ENCODE measurements at places on chromosomes 2 and 18.

DNA sequence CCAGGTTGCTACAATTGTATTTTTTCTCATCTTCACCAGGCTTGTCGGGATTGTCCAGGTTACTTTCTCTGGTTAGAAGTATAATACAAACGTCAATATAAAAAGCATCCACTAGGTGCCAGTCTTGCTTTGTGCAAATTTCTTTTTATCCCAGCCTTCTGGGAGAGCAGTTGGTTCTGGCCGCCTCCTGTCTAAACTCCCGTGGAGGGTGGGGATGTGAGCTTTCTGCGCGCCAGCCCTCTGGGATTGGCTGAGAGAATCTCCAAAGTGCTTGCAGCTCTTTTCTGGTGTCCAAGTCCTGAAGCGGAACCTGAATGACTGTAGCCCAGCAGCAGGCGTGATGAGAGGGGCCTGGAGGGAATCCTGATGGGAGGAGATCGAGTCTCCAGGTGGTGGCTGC is 22.4 kb upstream of the TOGARAM2 start:
- DNase-seq, result peak; percentile 37

- no peak for DNase-seq
Measured at GRCh38 chr2:70887550-70888246, 48.0 kb upstream of the ATP6V1B1 start.

DNA sequence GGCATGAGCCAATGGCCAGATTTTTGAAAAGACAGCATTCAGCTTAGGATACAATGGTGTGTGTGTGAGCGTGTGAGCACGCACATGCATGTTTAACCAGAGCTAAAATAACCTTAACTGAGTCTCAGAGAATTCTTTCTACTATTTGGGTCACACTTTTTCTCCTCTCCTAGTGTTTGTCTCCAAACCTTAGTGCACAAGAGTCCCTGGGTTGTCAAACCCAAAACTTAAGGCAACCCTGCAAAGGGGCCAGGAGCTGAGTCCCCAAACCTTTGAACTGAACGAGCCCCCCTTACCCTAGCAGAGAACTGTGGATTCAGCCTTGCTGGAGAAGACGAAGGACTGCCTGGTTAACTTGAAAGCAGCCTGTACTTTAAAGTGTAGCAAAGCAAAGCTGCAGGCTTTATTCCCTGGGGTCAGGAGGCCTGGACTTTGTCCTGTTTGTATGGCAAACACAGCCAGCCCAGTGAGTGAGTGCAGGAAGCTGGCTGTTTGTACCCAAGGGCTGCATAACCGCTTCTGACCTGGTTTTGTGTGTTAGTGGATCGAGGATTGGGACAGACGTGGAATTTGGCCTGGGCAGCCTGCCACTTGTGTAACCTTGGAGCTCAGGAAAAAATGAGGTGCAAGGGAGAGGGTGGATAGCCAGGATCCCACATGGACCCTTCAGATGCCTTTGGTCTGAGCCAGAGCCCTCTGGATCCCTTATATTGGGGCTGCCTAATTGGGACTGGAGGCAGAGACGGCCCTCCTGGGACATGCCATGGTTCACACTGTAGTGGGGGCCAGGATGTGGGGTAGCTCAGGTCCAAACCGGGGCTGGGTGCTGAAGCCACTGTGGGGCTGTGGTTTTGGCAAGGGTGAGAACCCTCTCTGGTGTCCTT is 6.4 kb upstream of the PSMD1 start:
- no peak for DNase-seq

DNA sequence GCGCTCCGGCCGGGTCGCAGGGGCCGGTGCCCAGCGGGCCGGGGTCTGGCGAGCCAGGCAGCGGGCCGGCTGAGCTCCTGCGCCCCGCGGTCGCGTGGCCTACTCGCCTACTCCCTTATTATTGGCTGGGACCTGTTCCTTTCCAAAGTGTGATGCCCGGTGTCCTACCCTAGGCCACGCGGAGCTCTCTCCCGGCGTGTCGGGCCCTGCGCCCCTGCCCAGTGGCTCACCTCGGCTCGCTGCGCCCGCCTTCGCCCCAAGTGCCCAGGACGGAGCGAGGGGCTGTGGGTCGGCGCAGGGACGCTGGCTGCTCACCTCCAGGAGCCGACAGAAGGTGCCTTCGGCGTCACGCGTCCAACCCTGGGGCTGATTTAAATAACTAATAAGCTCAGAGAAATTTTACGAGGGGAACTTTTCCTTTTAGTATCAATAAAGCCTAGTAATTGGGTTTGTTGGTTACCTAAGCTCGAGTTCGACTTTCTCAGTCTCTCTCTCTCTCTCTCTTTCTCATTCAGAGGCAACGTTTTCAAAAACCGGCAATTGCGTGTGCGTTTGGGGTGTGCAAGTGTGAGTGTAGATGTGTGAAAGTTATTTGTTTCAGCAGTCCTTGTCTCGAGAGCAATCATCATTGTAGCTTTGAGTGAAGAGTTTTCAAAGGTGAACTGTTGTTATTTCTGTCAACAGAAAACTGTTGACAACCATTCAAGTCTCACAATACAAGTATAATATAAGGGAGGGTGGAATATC is 7.0 kb upstream of the SATB2 start:
- DNase-seq, result no peak

DNA sequence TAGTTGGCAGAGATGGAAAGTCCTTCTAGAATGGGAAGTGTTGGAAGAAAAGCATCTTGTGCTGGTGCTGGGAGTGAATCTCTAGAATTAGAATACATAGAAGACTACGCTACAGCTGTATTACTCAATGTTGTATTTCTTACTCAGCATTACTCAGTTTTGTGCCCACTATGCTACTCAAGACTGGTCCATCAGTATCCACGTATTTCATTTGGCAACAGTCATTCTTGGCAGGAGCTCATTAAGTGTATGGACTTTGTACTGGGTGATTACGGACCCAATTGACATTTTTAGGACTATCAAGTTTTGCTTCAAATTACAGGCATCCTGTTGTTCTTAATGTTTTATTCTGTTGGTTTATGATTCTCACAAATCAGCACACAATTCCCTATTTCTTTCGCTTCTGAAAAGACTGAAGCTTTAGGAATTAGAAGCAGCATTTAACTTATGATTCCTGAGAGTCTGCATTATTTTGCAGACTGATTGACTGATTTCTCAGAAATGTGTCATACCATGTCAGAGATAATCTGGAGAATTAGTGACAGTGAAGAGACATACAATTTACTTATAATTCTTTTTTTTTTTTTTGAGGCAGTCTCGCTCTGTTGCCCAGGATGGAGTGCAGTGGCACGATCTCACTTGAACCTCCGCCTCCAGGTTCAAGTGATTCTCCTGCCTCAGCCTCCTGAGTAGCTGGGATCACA is 136.9 kb downstream of the MYO3B start:
- no peak for DNase-seq

GRCh38 chr2:181959508-181959907 is 26.1 kb upstream of the PPP1R1C start:
- no peak for DNase-seq

- DNase-seq, result no peak
Measured at GRCh38 chr2:136796339-136796738, 31.0 kb downstream of the THSD7B start.

- no peak for DNase-seq
Measured at GRCh38 chr2:201440182-201440581, 11.1 kb downstream of the TRAK2 start.

- DNase-seq, result peak; percentile 28
Measured at GRCh38 chr2:11998218-11998617, 251.8 kb downstream of the LPIN1 start.

GRCh38 chr2:215461836-215462532 is 26.1 kb upstream of the FN1 start:
- DNase-seq, result no peak

GRCh38 chr2:170350929-170351826 is 173.2 kb downstream of the MYO3B start:
- DNase-seq, result no peak

GRCh38 chr2:10310309-10310888 is 7.7 kb downstream of the HPCAL1 start:
- no peak for DNase-seq

GRCh38 chr2:10591207-10591606 is 98.6 kb downstream of the NOL10 start:
- DNase-seq, result no peak

GRCh38 chr2:208266553-208266893 is 468 bp downstream of the PIKFYVE start:
- no peak for DNase-seq

- DNase-seq, result no peak
Measured at GRCh38 chr2:44542520-44542919, 180.8 kb downstream of the CAMKMT start.

GRCh38 chr2:38090928-38091327 is 15.0 kb upstream of the CYP1B1 start:
- DNase-seq, result no peak

GRCh38 chr2:157498483-157498882 is 54.6 kb upstream of the CYTIP start:
- DNase-seq, result no peak

- DNase-seq, result no peak
Measured at GRCh38 chr2:201546576-201546975, 95.0 kb downstream of the STRADB start.

DNA sequence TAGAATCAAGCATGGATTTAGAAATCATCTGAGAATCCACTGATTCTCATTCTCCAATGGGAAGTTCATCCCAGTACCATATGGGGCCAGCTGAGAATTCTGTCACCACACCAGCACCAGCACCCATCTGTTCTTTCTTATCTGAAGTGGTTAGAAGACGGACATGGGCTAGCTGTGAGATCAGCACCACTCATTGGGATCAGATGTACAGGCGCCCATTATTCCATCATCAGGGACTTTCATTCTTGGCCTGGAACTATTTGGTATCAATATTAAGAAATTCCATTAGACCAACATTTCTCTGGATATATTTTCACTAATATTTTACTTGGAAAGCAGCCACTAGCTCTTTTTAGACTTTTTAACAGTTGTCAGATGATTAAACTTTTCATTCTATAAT is 185.9 kb upstream of the LINC00305 start:
- no peak for DNase-seq

- no peak for DNase-seq
Measured at GRCh38 chr2:19863303-19864041, 38.3 kb downstream of the TTC32 start.

- DNase-seq, result no peak
Measured at GRCh38 chr18:2400701-2401196, 170.6 kb downstream of the METTL4 start.

GRCh38 chr2:197647961-197648690 is 27.3 kb downstream of the RFTN2 start:
- no peak for DNase-seq

DNA sequence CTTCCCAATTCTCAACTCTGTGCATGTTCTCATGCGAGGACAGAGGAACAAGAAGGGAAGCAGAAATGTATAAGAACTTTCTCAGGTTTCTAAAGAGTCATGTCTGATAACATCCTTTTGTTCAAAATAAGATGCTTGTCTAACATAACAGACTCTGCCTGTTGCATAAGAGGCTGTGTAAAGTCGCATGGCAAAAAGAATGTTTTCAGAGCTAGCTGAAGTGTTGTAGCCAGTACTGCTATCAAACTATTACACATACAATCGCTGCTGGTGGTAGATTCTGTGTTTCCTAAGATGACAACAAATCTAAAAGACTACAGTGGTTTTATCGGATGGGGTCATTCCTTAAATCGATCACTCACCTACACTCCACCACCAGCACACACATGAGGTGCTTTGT is 487.5 kb downstream of the IRS1 start:
- DNase-seq, result no peak

DNA sequence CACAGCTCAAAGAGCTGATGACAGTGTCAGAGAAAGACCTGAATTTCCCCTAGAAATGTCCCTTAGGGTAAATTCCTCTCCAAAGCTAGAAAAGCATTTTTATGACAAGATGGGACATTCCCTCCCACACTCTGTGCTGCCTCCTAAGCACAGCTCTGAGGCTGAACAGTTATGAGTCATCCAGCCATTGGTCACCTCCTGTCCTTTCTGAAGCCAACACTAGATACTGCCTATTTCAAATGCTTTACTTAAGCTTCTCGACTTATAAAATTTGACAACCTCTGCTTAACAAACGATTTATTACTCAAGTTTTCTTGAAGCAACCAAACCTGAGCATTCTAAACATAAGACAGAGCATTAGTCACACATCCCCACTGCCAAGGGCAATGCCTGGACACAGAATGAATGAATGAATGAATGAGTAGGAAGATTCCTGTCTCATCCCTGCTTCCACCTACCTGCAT is 35.4 kb downstream of the B4GALT6 start:
- no peak for DNase-seq

DNA sequence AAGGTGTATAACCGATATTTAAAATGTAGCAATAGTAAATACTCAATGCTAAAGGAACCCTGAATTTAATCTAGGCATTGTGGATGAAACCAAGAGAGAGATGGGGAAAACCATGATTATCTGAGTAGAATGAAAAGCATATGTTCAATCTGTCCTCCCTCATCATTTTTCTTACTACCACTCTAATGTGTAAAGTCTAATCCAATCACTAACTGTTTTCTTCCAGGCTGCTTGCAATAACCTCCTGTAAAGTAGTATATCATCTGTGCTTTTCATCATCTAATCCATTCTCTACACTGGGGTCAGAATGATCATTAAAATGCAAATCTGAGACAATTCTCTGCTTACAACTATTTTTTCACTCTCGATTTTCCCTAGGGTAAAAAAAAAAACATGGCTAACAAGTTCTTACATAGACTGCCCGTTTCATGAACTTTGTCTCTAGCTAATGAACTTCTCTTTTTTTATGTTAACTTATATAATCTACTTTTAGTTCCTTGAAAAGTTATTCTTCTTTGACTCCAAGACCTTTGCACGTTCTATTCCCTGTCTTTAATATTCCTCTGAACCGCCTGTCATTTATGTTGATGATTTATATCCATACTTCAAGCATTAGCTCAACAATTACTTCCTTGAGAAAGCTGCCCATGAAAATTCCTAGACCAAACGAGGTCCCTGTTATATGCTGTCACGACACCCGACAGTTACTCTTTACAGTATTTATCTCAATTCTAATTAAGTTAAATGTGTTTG is 94.7 kb upstream of the SLC8A1 start:
- no peak for DNase-seq

- DNase-seq, result no peak
Measured at GRCh38 chr2:18584608-18584954, 4.8 kb downstream of the NT5C1B start.

- DNase-seq, result no peak
Measured at GRCh38 chr2:172098287-172098649, 4.4 kb downstream of the DLX2 start.

DNA sequence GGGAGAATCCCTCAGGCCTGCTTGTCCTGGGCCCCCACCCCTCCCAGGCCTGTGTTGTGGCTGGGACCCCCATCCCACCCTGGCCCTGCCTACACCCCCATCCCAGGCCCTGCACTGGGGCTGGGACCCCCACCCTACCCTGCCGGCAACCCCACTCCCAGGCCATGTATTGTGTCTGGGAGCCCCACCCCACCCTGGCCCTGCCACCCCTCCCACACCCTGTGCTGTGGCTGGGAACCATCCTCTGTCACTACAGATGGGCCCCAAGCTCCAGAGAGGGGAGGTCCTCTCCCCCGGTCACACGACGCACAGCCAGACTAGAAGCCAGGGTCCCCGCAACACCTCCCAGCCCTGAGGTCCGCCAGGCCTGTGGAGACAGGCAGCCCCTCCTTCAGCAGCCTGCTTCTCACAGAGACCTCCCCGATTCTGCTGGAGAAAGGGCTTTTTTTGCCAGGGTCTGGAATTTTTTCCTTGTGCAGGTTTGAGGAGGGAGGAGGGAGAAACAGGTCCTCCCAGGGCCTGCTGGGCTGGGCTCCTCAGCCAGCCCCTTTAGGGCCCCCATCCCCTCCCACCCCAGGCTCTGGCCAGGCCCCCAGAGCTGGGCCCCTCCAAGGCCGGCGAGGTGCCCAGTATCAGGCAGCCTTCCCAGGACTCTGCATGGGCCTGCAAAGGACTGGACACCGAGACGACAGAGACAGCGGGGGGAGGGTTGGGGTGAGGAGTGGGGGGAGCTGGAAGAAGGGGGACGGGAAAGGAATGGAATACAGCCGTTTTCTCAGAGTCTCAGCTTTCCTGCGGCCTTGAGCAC is 28.0 kb downstream of the KIF1A start:
- DNase-seq, result no peak

All from AG04449 (cell line).